Hematopoietic multipotent progenitor cell treated with erythropoietin and hydrocortisone succinate and interleukin-3 and kit ligand, for 6 days (in vitro differentiated cells): ENCODE measurements at places on chromosomes 13 and 19.

- no peak for DNase-seq
These were observed 206.6 kb downstream of the SPRY2 start for GRCh38 chr13:80134346-80134745.

GRCh38 chr19:1395194-1396018, 5.9 kb downstream of the GAMT start:
- DNase-seq, result no peak

- no peak for DNase-seq
These were observed 1888.8 kb upstream of the PCDH20 start for GRCh38 chr13:63304497-63304896.

- no peak for DNase-seq
These were observed 20.6 kb downstream of the PEPD start for GRCh38 chr19:33500991-33501390.

GRCh38 chr19:3403489-3404323, 37.3 kb downstream of the NFIC start:
- no peak for DNase-seq
